ENCODE measurements at places on chromosomes 2 and 18.

- peak; percentile 38 for DNase-seq
Measured at GRCh38 chr18:63342206-63342605, 22.6 kb upstream of the BCL2 start.

DNA sequence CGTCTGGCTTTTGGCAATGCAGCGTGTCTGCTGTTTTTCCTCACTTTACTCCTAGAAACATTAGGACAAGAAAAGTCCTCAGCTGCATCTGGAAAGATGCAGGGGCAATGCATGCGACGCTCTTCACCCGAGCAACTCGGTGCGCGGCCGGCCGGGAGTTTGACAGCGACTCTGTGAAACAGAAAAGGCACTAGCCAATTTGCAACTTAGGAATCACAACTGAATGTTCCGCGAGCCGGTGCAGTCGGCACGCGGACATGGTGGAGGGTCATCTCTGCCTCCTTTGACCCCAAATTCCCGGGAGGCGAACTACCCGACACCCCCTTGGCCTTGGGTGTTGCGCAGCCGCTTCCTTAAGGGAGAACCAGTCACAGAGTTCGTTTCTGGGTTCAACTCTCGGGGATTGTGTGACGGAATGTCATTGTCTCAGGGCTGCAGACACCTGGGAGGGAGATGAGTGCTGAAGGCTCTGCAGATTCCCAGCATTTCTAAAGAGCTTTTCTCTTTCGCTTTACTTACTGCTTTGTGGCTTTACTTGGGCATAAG, 9.8 kb downstream of the NR4A2 start:
- no peak for DNase-seq

DNA sequence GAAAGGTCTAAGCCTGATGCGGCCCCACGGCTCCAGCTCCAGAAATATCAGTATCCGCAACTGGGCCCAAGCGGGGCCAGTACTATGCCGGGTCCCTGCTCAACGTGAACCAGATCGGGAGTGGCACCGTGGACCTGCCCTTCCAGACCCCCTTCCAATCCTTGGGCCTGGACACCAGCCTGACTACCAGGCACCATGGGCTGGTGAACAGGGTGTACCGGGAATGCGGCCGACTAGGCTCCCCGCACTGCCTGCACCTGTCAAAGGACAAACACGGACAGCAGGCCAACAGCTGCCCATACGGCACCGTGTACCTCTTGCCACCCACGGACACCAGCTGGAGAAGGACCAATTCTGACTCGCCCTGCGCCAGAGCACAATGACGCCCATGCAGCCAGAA, 1196.9 kb upstream of the CHAC2 start:
- no peak for DNase-seq

DNA sequence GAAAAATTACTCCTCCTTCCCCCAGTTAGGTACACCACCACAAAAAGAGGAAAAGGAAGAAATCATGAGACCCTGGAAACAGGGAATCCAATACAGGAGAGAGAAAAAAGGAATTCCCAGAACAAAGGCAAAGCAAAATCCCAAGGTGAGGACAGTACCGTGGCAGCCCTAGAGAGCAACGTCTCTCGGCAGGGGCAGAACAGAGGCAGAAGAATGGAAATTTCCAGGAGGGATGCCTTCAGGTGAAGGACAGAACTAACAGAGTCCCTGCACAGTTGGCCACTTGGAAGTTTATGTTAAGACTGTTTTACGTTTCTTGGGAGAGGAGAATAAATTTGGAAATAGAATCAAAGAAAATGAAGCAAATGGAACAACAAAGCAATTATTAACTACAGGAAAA, 27.7 kb downstream of the GRB14 start:
- no peak for DNase-seq

- peak; percentile 63 for DNase-seq
Measured at GRCh38 chr2:109324861-109325260, 195.9 kb downstream of the SH3RF3 start.

GRCh38 chr2:53087262-53087873, 680.2 kb upstream of the CHAC2 start:
- DNase-seq, result no peak

GRCh38 chr2:145207884-145208283, 688.0 kb upstream of the ZEB2 start:
- no peak for DNase-seq

DNA sequence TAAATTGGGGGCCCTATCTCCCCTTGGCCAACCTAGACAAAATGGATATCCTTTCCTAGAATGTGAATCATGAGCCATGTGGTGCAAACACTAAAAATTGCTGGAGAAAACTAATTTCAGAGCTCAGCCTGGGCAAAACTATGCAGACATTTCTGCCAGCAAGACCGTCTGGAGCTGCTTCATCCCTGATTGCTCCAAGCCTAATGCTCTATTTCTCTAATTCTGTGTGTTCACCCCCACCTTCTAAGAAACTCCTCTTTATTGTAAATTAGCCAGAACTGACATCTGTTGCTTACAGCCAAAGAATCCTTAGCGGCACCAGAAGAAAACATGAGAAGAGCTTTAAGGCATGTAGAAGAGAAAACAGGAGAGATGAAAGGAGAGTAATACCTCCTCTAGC, 337.7 kb upstream of the CHAC2 start:
- no peak for DNase-seq

DNA sequence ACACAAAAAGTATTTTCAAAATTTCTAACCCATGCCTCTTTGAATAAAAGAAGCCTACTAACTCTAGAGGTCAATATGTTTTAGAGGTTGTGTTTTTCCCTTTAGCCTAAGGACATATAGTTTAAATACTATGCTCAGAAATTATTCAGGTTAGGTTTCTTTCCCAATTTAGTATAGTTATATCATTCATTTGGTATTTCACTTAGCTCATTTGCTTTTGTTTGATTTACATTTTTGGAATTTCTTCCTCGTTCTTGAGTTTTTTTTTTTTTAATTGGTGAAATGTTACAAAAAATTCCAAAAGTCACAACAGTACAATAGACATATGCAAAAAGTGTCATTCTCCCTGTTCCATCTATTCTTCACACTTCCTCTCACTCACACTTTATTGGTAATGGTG, 371.3 kb upstream of the TNP1 start:
- DNase-seq, result no peak

DNA sequence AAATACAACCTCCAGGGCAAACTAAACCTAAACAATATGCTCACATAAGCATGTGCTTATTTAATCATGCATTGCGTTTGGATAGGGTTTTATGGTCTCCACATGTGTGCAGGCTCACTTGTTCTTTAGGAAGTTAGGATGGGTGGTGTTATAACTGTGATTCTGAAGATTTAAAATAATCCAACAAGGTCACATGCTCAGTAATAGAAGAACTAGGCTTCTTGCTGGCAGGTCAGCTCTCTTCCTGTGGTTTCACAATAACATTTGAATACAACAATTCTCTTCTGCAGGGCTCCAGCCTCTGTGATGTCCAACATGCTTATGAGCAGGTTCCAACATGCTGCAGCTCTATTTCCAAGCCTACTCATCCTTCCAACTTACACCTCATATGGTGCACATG, 84.0 kb downstream of the MYL12B start:
- no peak for DNase-seq

- DNase-seq, result no peak
Measured at GRCh38 chr18:38751898-38752297, 1186.3 kb upstream of the CELF4 start.

DNA sequence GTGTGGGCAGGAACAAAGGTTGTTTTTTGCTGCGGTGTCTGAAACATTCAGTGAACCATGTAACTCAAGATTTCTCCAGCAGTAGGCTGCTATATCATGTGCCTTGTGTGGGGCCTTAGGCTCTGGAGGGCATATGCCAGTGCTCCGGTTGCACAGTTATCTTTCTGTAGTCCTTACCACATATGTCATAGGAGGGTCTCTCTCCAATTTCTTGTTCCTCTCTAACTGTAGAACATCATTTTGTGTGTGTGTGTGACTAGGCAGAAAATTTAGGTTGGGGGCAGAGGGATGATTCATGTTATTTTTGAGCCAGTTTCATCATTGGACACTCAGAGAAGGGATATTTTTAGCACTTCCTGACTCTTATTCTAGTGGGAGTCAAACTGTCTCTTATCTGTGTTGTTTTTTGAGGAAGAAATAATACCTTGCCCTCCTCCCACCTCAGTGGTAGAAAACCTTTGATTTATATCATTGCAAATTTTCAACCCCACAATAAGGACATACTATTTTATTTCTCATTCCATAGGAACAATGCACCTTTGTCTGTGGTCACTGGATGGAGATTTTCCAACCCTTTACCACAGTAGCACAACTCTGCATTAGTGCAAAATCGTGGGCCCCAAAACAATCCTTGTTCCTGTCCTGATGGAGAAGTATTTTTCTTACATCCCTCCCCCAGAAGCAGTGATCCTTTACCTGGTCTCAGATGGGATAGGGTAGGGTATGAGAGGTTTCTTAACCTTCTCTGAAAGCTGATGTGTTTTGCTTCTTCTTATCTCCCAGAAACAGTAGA, 113.9 kb downstream of the CCDC74A start:
- DNase-seq, result no peak

DNA sequence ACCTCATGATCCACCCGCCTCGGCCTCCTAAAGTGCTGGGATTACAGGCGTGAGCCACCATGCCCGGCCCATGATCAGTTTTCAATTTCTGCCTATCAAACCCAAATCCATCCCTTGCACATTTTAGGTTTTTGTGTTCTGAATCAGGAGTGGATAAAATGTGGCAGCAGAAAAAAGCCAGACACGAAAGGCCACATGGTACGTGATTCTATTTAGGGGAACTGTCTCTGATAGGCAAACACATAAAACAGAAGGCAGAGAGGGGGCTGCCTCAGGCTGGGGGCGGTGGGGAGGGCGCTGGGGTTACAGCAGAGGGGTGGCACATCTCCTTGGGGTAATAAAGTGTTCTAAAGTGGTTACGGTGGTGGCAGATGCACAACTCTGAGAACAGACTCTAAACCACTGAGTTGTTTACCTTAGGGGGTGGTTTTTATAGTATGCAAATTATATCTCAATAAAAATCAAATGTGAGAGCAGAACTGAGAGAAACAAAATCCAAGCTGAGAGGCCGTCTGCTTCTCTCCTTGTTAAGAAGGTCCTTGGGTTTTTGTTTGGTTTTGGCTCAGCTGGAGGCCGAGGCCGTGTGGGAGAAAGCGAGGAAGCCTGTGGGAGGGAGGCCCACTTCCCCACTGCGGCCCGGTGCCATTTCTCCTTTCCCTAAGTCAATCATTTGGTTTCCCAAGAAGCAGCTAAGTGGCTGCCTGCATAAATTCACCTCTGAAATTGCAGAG, 78.0 kb downstream of the SOWAHC start:
- no peak for DNase-seq

DNA sequence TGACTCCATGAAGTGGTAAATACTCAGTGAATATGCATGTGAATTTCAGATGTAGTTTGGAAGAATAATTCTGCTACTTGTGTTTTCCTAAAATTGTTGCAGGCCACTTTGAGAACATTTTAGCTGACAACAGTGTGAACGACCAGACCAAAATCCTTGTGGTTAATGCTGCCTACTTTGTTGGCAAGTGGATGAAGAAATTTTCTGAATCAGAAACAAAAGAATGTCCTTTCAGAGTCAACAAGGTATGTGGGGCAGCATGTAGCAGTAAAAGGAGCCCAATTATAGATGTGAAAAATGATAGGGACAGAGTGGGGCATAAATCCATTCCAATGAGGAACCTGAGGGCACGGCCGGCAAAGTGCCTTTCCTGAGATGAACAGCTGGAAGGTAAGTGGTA, 16.1 kb downstream of the SERPINB5 start:
- no peak for DNase-seq

DNA sequence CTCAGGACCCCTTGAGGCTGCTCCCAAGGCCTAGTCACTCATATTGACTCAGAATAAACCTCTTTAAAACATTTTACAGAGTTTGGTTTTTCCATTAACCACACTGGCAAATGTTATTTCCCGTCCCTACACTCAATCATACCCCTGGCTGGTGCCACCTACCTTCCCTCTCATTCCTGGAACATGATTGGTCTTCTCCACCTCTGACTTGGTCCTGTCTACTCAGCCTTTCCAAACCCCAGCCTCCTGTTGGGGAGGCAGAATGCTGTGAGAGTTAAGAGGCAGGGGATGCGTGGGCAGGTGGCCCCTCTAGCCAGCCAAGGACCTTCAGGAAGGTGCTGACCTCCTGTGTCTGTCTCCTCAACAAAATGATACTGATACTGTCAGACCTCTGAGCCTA, 149.3 kb downstream of the CABLES1 start:
- DNase-seq, result no peak

Measured in heart left ventricle (tissue), 16 donors.